ENCODE measurements at places on chromosomes 12 and 14. TPM values are rescaled to one million over a fixed set of nuclear protein-coding genes. Genes with fewer than 3 reads are reported as not detected.

DNA sequence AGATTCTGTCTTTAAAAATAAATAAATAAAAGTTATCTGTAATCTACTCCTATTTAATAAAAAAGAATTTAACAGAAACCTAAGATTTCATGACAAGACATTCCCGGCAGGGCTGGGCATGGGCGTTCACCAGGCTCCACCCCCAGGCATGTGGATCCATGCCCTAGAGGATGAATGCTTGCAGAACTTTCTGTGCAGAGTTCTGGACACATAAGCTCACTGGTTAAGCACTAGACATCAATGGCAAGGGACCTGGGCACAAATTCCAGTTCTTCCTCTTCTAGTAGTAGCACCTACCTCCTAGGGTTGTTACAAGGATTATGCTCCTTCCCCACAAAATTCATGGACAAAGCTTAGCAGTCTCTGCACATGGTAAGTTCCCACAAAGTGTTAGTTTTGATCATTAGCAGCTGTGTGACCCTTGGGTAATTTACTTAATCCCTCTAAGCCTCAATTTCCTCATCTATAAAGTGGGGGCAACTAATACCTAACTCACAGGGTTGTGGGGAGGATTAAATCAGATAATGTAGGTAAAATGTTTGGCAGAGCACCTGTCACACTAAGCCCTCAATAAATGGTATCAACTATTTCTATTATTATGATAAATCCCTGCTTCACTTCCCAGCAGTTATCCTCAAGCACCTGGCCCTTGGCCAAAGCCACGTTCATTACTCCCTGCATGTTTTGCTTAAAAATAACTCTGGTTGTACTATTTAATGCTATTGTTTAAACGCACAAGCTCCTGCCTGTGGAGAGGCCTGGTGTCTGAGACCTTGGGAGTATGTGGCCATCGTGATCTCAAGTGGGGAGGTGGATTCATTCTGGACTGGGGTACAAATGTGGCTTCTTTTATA, 9.8 kb downstream of the GALNT6 start:
- DNase-seq, result no peak

GRCh38 chr14:72745991-72746980, 147.6 kb downstream of the DPF3 start:
- peak; percentile 35 for DNase-seq

DNA sequence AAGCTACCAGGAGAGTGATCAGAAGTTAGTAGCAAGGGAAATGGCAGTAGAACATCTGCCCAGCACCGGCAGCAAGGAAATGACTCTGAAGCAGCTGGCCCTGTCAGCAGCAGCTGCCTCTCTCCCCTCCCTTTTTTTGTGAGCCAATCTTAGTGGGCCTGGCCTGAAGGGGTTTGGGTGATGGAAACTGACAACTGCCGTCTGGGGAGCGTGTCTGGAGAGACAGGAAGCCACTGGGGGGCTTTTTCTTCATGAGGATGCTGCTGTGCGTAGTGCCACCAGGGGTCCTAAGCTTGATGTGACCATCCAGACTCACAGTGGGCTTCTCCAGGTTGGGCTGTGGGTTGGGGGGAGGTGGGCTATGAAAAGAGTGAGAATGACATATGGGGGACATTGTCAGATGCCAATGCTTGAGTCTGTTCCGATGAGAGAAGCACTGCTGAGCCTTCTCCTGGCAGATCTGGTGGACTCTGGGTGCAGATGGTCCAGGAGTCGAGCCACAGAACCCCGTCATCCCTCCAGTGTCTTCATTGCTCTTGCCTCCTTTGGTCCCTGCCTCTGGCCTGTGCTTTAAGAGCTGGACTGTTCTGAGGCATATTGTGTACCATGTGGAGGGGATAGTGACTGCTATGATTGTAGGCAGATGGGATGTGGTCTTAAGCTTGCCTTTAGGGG, 87.6 kb upstream of the HIF1A start:
- no peak for DNase-seq

DNA sequence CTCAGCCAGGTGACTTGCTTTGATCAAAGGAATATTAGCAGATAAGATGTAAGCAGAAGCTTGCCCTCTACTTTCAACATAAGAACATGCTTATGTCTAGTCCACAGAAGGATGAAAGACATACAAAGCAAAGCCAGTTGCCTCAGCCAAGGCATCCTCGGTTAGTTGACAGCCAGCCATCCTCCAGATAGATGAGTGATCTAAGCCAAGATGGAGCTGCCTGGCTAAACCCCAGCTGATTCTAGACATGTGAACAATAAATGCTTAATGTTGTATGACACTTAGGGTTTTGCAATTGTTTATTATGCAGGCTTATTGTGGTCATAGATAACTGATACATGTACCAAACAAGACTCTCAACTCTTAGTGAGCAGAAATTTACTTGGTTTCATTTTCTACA, 157.6 kb upstream of the TMTC2 start:
- DNase-seq, result no peak

GRCh38 chr12:57813111-57813970, 5.2 kb downstream of the AVIL start:
- no peak for DNase-seq

- no peak for DNase-seq
These were observed 108.1 kb upstream of the FOXN3 start for GRCh38 chr14:89524990-89525667.

DNA sequence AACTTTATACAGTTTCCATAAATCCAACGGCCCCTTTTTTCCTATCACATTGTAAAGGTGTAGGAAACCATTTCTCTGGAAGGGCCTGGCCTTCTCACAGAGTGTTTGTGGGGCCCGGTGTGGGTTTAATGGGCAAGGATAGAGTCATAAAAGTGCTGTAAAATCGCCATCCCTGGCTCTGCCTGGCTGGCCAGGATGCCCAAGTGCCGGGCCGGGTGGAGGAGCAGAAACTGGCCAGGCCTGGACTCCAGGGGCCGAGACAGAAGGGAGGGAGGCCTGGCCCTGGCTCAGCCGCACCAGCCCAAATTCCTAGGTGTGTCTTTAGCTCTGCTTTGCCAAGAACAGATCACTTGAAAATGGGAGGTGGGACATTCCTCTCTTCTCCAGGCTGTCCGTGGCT, 77.1 kb upstream of the DICER1 start:
- no peak for DNase-seq

GRCh38 chr12:67482751-67483661, 165.5 kb upstream of the DYRK2 start:
- peak; percentile 85 for DNase-seq

- peak; percentile 37 for DNase-seq
These were observed 38.3 kb downstream of the TTC7B start for GRCh38 chr14:90777830-90778485.

The APOLD1 gene
- 35.9 TPM for total RNA-seq

The TAS2R43 gene
- total RNA-seq, result 3.0 TPM

The LRRC10 gene
- total RNA-seq, result not detected

All from ureter (tissue), 1 donor.